ENCODE measurements at places on chromosomes 1 and 21.

DNA sequence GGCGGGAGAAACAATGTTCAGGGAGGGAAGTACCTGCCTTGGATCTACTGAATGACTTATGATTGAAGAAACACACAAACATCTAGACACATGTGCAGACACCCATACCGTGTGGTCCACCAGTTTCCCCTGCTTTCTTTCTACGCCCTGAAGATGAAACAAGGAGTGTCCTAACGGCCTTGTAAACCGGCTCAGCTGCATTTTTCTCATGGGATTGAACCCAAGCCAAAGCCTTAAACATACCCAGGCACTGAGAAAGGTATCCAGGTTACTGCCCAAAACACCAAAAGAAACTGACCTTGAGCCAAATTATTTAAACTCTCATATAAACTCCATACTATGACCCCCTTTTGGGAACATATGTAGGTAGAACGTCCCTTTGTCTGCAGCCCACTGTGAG, 630.0 kb upstream of the RGS18 start:
- DNase-seq = no peak

DNA sequence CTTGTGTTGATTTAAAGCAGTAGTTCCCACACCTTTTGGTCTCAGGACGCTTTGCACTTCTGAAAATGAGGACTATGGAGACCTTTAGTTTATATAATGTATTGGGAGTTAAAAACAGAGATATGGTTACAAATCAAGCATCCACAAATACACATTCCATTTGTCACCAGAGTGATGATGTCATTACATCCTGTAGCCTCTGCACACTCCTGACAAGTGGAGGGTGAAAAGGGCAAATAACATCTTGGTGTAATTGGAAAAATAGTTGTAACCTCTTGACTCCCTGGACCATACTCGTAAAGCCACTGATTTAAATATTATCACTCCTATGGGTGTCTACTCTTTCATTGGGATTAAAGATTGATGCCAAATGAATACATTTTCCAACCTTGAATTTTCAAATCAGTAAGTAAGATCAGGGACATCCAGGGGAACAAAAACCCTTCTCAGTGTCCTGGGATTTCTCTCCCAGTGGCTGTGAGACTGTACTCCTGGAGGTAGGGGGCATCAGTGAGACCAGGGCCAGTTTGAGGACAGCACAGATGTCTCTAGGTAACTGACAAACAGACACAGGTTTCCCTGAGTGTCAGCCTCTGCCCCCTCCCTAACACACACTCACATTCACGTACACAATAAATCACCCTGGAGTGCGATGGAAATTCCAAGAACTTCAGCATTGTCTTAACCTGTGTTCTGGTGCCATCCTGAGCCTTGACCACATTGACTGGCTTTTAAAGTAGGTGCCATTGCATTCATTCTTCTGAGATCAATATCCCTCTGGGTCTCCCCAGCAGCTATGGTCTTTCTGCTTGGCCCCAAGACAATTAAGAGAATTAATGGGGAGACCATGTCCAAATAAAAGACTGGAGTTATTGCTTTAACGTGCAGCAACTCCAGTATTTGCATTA, 63.0 kb downstream of the NR5A2 start:
- peak; percentile 24 for DNase-seq

- DNase-seq = no peak
Observed at GRCh38 chr1:187046293-187046692, 217.5 kb downstream of the PLA2G4A start.

GRCh38 chr1:1920608-1921458, 1.8 kb upstream of the TMEM52 start:
- DNase-seq = no peak

DNA sequence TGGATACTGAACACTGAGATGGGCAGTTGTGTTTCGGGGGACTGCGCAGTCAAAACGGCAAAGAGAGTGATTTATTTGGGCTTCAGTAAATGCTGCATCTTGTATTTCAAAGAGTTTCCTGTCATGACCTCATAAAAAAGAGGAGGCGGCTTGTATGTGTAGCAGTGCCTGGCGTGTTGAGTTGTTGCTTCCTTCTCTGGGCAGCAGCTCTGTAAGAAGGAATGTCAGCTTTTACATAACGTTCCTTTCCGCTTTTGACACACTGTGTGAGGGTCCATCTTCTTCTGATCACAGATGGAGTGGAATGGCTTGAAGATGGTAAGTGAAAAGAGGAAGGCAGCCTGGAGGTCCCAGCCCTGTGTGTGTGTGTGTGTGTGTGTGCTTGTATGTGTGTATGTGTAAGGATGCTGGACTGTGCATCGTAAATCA, 941 bp downstream of the ELAVL4 start:
- peak; percentile 16 for DNase-seq

DNA sequence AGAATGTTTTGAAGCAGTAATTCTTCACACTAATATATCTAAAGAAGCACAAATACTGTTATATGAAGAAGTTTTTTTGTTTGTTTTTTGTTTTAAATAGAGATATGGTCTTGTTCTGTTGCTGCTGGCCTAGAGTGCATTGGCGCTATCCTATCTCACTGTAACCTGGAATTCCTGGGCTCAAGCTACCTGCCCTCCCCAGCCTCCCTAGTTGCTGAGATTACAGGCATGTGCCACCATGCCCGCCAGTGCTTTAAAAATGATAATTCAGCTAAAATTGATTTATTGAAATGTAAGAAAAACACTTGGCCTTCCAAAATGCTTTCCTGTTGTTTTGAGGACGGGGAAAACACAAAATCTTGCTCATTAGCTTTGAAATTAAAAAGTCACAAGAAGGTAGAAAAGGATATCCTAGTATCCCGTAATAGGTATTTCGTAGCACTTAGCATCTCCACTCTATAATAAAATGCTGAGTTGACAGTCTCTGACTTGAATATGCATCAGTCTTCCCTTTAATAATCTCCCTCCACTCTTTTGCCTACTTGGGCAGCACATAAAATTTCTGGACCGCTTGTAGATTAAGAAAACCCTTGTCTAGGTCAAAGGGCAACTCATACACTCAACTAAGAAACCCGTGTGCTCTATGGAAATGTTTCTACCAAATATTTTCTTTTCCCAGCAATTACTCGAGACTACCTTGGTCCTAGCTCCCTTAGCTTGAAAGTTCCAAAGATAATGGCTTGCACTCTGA, 1.3 kb downstream of the SCYL3 start:
- no peak for DNase-seq

DNA sequence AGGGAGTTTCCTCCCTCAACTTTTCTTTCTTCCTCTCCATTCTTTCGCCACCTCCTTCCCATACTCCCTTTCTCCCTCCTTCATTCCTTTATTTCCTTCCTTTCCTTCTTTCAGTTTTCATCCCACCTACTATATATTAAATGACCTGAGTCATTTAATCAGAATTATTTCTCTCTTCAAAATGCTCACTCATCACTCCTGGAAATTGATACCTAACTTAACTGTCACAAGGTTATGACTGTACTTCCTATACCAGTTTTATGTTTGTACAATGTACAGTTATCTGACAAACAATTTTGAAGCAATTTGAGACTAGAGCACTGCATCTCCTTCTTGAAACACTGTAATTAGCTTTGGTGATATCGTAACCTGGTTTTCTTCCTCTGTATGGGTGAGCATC, 41.4 kb downstream of the NEXN start:
- DNase-seq = no peak

- DNase-seq = peak; percentile 90
Observed at GRCh38 chr1:223887747-223888418, 42.1 kb upstream of the TP53BP2 start.

GRCh38 chr21:45078877-45079281, 4.5 kb downstream of the ADARB1 start:
- peak; percentile 85 for DNase-seq

- no peak for DNase-seq
Observed at GRCh38 chr1:194846488-194846887, 1660.1 kb upstream of the B3GALT2 start.

- DNase-seq = no peak
Observed at GRCh38 chr1:214420341-214420740, 131.1 kb downstream of the PTPN14 start.

DNA sequence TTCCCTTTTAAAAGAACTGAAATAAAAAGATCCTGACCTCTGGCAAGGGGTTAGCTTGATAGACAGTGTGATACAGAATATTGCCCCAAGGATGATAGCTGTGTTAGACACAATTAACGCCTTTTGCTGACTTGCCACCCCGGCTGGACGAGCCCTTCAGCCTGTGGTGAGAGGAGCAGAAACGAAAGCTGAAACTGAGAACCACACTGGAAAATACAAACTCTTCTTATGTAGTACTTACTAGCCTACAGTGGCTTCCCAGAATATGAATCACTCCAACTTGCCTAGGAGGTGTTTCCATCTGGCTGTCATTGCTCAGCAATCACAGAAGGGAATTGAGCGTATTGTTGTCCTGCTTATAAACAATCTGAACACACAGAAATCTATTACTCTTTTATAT, 22.9 kb downstream of the SAMSN1 start:
- DNase-seq = no peak
